Islet precursor cell (in vitro differentiated cells): ENCODE measurements at places on chromosomes 16 and 17.

DNA sequence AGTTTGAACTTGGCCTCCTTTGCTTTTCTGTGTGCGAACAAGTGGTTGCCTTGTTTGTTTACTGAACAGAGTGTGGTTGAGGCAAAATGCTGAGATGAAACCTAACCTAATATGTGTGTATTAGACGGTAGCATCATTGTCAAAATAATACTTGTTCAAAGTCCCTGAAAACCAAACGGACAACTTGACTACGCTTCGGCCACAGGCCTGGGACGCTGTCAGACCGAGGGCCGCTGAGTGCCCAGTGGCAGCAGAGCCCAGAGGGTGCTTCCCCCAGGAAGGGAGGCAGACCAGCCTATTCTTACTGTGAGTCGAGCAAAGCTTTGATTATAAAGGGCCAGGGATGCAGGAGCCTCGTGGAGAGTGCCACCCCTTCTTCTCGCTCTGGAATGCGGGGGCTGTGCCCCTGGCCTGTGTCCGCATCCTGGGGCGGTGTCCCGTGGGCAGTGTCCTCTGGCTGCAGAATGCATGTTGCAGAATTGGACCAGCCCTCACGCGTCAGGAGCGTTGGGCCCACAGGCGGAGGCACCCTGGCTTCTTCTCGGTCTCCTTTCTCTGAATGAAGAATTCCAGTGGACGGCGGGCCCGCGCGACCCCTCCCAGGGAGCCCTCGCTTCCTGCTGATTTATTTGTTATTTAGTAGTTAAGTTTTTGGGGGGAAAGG, 5.2 kb downstream of the ACSF3 start:
- DNase-seq: no peak

DNA sequence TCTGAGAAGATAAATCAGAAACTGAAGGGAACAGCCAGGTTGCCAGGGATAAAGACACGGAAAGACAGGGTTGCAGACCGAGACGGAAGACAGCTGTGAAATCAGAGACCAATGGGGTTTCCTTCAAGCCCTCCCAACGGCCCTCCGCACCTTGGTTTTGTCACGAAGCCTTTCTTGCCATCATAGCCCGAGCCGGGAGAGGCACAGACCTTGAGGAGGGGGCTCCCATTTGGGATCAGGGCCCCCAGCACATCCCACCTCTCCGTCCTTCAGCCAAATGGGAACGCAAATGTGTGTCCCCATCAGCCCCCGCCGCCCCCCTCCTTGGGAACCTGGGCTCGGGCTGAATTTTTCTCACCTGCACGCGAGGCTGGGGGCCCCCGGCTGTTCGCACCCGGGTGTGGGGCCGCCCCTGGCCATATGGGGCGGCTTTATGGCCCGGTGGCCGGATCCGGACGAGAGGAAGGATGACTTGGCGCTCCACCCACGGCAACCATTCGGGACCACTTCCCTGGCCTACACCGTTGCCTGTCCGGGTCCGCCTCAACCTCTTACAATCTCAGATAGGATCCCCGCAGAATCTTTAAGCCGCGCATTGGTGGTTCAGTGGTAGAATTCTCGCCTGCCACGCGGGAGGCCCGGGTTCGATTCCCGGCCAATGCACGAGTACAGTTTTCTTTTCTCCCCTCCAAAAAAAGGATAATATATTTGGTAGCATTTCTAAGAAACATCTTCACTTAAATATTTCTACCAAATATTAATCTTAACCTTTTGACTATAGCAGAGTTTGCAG, 1.4 kb upstream of the HES7 start:
- DNase-seq: peak; percentile 93

DNA sequence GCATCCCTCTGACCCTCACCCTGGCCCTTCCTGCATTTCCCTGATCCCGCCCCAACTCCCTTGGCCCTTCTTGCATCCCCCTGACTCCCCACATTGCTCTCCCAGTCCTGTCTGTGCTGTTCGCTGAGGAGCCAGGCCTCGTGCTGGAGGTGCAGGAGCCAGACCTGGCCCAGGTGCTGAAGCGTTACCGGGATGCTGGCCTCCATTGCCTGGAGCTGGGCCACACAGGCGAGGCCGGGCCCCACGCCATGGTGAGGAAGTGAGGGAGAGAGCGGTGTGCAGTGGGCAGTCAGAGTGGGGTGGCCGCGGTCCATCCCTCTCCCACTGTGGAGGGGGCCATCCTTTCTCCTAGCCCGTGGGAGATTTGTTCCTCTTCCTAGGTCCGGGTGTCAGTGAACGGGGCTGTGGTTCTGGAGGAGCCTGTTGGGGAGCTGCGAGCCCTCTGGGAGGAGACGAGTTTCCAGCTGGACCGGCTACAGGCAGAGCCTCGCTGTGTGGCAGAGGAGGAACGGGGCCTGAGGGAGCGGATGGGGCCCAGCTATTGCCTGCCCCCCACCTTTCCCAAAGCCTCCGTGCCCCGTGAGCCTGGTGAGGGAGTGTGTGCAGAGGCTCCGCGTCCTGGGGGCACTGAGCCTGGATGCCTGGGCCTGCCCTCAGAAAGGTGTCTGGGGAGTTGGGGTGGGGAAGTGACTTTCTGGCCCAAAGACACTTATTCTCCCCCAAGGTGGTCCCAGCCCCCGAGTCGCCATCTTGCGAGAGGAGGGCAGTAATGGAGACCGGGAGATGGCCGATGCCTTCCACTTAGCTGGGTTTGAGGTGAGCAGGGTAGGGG, 17.8 kb downstream of the PFAS start:
- DNase-seq: no peak

DNA sequence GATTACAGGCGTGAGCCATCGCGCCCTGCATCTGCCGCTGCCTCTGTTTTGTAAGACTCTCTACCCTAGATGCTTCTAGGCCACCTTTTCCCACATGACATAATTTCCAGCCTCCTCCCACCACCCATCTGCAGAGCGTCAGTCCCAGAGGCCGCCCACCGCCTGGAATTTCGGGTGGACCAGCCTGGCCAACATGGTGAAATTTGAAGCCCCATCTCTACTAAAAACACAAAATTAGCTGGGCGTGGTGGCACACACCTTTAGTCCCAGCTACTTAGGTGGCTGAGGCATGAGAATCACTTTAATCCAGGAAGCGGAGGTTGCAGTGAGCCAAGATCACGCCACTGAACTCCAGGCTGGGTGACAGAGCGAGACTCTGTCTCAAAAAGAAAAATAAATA, 5.1 kb upstream of the CIBAR2 start:
- no peak for DNase-seq

GRCh38 chr17:37614823-37615222, 5.6 kb upstream of the SYNRG start:
- no peak for DNase-seq

DNA sequence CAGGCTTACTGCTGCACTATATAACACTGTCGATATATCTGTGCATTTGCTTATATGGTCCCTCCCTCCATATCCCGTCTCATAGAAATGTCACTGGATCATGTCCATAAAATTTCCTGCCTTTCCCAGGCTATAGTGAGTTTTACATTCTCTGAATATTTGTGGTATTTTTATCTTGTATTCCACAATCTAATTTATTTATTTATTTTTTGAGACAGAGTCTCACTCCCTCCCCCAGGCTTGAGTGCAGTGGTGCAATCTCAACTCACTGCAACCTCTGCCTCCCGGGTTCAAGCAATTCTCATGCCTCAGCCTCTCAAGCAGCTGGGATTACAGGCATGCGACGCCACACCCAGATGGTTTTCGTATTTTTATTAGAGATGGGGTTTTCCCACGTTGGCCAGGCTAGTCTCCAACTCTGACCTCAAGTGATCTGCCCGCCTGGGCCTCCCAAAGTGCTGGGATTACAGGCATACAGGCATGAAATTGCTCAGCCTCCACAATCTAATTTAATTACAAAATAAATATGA, 12.9 kb downstream of the TRIM37 start:
- DNase-seq: no peak

- DNase-seq: no peak
Measured at GRCh38 chr16:81639348-81639747, 139.7 kb upstream of the PLCG2 start.

DNA sequence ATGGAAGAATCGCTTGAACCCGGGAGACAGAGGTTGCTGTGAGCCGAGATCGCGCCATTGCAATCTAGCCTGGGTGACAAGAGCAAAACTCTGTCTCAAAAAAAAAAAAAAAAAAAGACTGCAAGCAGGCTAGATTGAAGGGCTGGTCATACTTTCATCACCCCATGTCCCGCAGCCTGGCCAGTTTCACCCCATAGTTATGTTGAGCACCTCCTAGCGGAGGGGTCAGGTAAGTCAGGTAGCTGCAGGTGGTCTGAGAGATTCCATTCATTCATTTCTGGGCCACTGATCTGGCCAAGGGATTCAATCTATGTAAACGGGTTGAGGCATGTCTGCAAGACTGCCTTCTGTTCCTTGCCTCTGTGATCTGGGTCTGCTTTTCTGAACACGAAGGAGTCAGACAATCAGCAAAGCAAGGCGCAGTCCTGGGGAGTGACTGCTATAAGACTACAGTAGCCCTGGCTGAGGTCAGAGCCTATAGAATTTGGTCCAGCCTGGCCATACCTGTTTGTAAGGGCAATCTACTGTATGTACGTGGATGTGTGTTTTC, 23.6 kb upstream of the BPTF start:
- DNase-seq: peak; percentile 62

- no peak for DNase-seq
Measured at GRCh38 chr17:62073993-62074392, 8.9 kb upstream of the MED13 start.

GRCh38 chr16:30979170-30980022, 5.6 kb upstream of the HSD3B7 start:
- DNase-seq: no peak

GRCh38 chr17:50095626-50096037, 481 bp downstream of the PDK2 start:
- no peak for DNase-seq

GRCh38 chr17:16477255-16477654, 14.7 kb downstream of the LRRC75A start:
- peak; percentile 96 for DNase-seq

- DNase-seq: peak; percentile 50
Measured at GRCh38 chr16:28264656-28265055, 27.7 kb upstream of the SBK1 start.

GRCh38 chr17:72571813-72572396, 451.1 kb downstream of the SOX9 start:
- peak; percentile 87 for DNase-seq

GRCh38 chr17:7836596-7837407, 2.8 kb downstream of the KDM6B start:
- DNase-seq: peak; percentile 100

- DNase-seq: peak; percentile 52
Measured at GRCh38 chr17:2022647-2023240, 2.4 kb downstream of the RTN4RL1 start.

- DNase-seq: no peak
Measured at GRCh38 chr16:81495321-81496234, 51.0 kb downstream of the CMIP start.

GRCh38 chr17:44927696-44928095, 12.4 kb upstream of the GFAP start:
- no peak for DNase-seq

DNA sequence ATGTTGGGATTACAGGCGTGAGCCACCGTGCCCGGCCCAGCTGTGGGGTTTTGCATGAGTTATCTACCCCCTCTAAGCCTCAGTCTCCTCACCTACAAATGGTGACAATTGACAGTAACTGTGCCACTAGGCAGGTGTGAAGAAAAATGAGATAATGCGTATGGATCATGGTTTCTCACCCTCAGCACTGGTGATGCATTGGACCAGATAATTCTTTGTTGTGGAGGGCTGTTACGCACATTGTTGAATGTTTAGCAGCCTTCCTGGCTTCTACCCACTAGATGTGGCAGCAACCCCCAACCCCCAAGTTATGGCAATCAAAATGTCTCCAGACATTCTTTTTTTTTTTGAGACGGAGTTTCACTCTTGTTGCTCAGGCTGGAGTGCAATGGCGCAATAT, 9.0 kb upstream of the HAPSTR1 start:
- DNase-seq: no peak

- DNase-seq: no peak
Measured at GRCh38 chr16:66547101-66547989, 2.6 kb downstream of the TK2 start.

DNA sequence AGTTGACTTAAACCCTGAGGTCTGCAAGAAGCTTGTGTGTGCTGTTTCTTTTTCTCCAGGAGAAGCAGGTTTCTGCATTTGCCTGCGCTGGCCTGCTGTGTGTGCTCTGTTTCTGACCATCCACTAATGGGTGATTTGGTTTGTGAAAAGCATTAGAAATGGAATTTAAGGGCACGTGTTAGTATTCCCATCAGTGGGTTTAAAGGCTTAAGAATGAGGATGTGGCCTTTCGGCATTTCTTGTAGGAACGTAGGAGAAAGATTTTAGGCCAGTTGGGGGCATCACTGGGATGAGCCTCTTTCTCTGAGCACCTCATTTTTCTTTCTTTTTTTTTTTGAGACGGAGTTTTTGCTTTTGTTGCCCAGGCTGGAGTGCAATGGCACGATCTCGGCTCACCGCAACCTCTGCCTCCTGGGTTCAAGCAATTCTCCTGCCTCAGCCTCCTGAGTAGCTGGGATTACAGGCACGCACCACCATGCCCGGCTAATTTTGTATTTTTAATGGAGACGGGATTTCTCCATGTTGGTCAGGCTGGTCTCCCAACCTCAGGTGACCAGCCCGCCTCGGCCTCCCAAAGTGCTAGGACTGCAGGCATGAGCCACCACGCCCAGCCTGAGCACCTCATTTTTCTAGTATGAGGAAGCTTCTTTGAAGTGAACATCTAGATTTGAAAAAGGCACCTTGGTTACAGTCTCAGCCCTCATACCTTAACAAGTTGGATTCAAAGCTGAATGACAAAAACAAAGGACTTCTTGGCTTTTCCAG, 110.3 kb downstream of the BANP start:
- no peak for DNase-seq

GRCh38 chr16:54455030-54455725, 168.6 kb upstream of the IRX3 start:
- DNase-seq: no peak

DNA sequence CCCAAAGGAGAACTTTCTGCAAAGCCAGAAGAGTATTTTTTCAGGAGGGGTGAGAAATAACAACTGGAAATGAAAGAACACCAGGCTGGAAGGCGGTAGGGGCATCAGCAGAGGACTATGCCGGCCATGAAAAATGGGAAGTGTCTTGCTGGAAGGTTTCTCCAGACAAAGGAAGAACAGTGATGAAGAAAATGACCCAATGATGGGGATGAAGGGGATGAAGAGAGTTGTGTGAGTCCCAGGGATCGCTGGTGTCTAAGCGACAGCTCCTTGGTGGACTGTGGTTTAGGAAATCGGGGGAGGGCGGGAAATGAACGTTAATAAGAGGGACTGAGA, 623 bp downstream of the TTLL6 start:
- no peak for DNase-seq

GRCh38 chr17:40633871-40634270, 13.7 kb downstream of the SMARCE1 start:
- DNase-seq: no peak
